CD4-positive, alpha-beta T cell treated with Interferon alpha-2 for 1 hour (primary cell): ENCODE measurements at places on chromosomes 1 and 21.

DNA sequence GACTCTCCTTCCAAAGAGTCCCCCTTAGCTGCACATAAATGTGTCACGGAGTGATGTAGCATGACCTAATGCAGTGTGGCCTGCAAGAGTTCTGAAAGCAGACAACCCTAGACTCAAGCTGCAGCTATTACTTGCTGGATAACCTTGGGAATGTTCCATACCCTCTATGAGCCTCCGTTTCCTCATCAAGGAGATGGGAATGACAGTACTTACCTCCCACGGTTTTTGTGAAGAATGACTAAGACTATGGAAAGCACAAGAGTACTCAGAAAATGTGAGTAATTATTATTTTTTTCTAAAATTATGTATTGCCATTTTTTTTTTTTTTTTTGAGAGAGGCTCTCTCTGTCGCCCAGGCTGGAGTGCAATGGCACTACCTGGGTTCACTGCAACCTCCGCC is 3.0 kb downstream of the TTC39A start:
- no peak for DNase-seq

DNA sequence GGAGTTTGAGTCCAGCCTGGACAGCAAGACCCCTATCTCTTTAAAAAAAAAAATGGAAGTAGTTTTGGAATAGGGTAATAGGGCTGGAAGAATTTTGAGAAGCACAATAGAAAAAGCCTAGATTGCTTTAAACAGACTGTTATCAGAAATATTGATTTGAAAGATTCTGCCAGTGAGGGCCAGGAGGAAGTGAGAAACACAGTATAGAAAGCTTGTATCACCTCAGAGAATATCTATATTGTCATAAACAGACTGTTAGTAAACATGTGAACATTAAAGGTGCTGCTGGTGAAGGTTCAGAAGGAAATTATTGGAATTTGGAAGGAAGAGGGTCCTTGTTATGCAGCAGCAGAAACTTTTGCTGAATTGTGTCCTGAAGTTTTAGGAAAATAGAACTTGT is 24.8 kb upstream of the PSEN2 start:
- DNase-seq = no peak

GRCh38 chr1:87426463-87427249 is 98.0 kb downstream of the LMO4 start:
- no peak for DNase-seq

DNA sequence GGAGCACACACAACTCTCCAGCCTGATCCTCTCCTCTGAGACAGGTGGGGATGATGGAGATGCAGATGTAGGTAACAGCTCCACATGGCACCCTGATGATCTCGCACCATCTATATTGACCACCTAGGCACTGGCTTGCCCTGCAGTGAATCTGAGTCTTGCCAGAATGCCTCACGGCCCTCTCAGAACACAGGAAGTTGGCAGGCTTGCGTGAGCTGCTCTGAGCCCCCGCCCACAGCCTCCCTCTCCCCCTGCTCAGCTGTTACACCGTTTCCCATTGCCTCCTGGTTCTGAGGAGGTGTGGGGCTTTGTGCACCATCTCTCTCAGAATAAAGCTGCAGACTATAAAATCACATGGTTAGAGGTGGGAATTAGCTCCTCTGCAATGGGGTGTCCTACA is 48.0 kb downstream of the URB2 start:
- DNase-seq = no peak

GRCh38 chr1:227945891-227946623 is 1.7 kb downstream of the WNT9A start:
- no peak for DNase-seq

DNA sequence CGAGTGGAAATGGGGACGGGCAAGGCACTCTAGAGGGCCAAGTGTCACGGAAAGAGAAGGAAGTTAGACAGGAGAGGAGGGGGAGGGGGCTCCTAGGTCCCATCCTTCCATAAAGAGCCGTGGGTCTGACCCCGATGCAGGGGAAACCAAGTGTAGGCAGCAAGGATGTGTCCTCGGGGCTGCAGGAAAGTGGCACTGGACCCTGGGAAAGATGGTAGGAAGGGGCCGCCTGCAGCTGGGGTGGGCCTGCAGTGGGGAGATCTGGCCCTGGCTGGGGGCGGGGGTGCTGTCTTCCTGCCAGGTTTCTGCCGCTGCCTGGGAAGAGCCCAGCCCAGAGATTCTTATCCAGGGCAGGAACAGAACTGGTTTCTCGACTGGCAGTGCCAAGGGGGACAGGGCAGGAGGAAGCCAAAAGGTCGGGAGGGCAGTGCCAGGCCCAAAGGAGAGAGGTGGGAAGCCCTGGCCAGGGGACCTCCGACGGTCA is 12.9 kb downstream of the CRABP2 start:
- no peak for DNase-seq

DNA sequence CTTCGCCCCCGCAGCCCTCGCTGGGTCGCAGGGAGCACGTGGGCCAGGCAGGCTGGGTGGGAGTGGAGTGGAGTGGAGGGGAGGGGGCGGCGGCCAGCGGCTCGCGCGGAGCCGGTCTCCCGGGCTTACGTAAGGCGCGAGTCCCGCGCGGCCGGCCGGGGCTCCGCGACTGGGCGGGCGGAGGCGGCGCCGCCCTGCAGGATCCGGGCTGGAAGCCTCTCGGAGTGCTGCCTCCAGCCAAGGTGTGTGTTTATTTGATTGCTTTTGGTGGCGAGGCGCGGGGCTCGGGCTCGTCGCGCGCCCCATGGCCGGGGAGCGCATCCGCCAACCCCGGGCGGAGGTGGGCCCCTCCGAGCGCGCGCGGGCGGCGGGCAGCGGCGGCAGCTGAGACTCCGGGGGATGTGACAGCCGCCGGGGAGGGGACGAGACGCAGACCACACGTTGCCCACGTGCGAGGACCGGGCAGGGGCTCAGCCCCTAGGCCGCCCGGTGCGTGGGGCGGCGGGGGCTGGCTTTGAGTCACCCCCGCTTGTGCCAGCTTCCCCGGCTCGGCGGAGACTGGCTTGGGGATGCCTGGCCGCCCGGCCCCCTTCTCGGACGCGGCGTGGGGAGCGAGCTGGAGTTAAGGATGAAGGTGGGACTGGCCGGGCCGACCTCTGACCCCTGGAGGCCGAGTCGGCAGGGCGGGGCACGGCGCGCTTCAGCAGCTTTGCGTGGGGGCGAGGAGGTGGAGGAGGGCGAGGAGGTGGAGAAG is 402 bp upstream of the AK4 start:
- DNase-seq = no peak

- no peak for DNase-seq
Observed at GRCh38 chr1:30198795-30199403, 524.5 kb downstream of the MATN1 start.

DNA sequence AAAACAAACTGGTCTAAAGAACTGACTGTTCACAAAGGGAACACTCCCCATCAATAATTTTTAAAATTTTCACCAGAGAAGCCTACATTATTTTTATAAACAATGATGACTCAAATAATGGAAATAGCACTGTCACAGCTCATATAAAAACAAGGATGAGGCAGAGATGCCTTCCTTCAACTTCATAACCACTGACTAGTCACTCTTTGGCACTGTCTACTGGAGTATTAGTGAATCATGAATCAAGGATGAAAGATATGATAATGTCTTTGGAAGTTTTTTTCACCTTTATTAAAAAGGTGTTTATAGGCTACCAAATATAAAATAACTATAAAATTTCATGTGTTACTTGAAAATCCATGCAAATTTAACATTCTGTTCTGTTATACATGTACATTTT is 316.9 kb downstream of the VAV3 start:
- DNase-seq = no peak
